ENCODE measurements at places on chromosomes 1 and 21.

- no peak for DNase-seq
These were observed 32.1 kb upstream of the DDAH1 start for GRCh38 chr1:85496941-85497582.

GRCh38 chr1:200958597-200958996 lies 63.9 kb downstream of the INAVA start:
- DNase-seq, result no peak

DNA sequence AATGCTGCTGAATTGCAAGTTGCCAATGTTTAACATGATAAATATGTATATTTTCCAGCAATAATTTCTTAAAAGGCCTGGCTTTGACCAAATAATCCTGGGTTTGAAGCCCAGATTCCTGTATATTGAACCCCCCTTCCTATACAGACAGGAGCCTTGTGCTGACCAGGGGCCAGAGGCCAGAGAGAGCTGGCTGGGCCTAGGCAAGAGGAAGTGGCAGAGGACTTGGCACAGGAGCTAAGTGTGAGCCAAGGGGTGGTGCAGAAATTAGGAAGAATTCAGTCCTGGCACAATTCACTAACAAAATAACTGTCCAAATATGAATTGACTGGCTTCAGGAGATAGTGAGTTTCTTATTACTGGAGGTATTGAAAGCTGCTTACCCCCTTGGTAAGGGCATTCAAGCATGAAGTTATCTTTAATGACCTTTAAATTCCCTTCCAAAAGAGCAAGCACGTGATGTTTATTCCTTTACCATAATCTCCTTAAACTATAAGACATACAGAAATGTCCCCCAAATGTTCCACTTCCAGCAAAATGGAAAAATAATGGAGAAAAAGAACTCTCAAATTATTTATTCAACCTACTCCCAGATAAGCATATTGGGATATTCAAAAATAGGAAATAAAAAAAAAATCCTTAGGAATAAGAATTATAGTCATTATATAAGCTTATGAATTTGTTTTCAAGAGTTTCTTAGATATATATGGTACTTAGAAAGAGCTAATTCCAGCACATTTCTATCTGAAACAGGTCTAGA lies 26.6 kb downstream of the NIBAN1 start:
- DNase-seq, result no peak

DNA sequence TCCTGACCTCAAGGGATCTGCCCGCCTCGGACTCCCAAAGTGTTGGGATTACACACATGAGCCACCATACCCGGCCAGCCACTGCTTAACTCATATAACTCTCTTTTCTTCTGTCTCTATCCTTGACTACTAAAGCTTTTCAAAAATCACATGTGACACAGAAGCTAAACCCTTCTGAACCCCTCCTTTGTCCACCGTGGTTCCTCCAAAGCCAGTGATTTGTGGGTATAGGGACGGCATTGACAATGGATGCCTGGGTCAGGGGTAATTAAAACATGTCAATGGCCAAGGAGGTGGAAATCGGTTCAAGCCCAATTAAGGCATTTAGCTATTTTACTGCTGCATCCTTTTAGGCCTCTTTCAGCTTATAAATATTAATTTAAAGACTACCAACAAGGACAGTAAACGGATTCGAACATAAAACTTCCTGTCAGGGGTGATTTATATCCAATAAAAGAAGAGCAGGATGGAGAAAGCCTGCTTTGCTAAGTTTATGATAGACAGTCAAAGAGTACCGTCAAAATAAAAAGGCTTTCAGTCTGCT lies 242.3 kb downstream of the GPATCH2 start:
- DNase-seq, result no peak

Measured in activated CD4-positive, alpha-beta T cell treated with anti-CD3 and anti-CD28 coated beads for 24 hours (primary cell).